ENCODE measurements at places on chromosomes 3 and 15.

- DNase-seq = no peak
These were observed 41.9 kb downstream of the SLC6A1 start for GRCh38 chr3:11034309-11034985.

- DNase-seq = no peak
These were observed 7.5 kb downstream of the ARHGAP31 start for GRCh38 chr3:119301662-119302061.

- DNase-seq = no peak
These were observed 196.4 kb downstream of the RPLP1 start for GRCh38 chr15:69648775-69649735.

DNA sequence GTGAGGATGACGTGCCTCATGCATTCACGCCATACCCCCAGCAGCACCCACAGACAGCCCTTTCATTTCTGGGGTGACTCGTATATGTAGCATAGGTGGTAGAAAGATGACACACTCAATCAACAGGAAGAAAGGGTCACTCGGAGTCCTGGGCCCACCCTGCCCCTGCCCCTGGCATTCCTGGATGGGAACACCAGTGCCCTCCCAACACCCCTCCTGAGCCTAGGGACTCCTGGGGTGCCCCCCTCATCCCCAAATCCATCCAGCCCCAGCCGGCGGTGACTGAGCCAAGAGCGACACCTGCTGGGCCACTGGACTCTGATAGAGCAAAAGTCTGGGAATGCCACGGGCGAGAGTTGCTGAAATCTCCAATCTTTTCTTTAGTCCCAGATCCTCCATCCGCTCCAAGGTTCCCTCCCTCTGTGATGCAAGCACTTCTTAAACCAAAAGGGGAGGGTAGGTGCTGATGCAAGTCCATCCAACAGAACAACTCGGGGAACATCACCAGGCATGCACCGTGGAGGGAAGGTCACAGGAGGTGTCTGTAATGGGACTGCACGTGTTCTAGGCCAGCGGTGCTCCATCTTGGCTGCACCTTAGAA is 31.1 kb downstream of the ACAN start:
- DNase-seq = peak; percentile 10

- DNase-seq = no peak
These were observed 98.9 kb upstream of the SPRED1 start for GRCh38 chr15:38153781-38154180.
